ENCODE measurements at places on chromosomes 2 and 18.

DNA sequence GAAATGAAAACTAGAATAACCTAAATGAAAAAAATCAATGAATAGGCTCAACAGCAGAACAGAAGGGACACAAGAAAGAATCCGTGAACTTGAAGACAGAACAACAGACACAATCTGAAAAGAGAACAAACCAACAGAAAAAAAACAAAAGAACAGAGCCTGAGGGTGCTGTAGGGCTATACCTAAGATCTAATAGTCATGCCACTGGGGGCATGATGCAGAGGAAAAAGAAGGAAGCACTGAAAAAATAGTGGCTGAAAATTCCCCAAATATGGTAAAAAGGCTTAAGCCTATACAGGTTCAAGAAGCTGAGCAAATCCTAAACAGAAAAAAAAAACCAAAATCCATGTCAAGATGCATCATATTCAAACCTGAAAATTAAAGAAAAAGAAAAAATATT, 50.3 kb downstream of the KANSL3 start:
- no peak for DNase-seq

DNA sequence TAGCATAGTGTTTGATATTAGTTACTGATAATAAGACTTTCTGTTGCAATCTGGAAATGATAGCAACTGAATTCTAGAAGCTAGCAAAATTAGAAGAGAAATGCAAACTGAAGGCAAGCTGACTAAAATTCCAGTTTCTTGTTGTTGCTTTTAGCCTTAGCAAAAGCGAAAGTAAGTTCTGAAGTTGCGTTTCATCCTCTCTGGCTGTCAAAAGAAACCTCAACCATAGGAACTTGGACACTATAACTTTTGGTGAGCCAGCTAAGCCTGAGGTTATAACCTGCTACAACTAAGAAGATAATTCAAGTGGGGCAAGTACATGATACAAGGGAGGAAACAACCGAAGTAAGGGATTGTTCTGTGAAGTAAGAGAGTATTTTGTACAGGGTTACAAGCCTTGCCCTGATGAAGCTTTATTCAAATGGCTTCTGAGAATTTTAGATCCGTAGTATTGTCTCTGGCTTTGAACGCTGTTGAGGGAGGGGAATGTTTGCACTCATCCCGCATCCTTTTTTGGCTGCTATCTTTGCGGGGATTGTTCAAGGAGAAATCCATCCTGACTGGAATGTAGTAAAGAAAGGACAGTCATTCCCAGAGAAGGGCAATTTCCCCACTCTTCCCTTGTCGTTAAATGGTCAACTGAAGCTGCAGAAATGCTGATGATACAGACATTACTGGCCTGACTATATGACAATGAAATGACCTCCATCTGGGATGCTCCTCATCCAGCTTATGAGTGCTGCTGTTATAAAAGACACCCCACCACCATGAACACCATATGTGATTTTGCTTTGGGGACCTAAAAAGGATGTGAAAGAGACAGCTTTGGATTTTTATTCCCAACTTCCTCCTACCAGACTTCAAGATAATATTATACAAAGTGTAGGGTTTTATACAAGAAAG, 7.0 kb upstream of the TMX3 start:
- no peak for DNase-seq

DNA sequence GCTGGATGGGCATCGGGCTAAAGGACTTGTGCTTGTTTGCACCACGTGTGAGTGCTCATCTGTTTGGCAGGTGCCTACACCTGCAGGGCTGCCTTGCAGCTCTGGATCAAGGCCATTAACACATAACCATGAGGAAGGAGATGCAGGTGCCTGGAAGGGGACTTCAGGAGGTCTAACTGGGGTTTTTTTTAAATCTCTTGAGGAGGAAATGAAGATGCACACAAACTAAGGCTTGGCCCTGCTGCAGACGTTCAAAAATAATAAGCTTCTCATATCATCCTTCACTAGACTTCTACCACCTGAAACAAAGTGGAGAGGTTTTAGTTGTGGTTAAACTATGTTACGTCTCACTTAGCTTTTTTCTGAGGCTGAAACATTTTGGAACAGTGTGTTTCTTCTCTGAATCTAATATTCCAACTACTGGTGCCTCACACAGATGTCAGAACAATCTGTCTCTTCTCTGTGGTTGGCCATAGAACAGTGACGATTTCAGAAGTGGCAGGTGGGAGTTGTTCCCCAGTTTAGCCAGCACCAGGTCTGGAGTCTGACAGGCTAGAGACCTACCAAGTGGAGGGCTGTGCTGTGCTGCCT, 36.5 kb downstream of the BCL2L11 start:
- peak; percentile 20 for DNase-seq

GRCh38 chr2:142189501-142189900, 58.7 kb upstream of the LRP1B start:
- DNase-seq = no peak

DNA sequence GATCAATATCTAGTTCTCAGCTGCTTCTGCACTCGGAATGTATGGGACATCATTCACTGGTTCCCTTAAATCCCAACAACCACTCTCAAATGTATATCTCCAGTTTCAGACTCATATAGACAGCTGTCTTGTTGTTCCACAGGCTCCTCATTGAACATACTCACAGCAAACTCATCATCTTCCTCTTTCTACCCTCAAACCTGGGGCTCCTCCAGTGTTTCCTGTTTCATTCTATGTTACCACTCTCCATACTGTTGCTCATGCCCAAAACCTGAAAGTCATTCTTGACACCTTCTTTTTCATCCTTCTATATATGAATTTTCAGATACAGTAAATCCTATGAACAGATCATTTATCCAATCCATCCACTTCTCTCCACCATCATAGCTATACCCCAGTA, 18.7 kb upstream of the REL start:
- DNase-seq = no peak

DNA sequence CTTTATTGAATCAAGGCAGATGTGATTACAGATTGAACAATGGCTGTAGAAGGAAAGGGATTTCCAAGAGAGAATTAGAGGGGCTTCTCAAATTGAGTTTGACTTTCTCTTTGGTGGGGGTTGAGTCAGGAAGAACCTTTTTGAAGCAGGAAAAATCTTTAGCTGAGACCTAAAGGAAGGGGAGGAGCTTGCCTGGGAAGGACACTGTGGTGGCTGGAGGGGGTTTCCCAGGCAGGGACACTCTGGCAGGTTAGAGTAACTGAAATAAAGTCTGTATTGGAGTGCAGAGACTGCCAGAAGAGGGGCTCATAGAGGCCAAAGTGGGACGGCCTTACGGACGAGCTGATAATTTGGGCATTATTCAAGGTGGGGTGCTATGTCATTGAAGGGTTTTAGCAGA, 69.3 kb downstream of the NEDD4L start:
- no peak for DNase-seq

- no peak for DNase-seq
Observed at GRCh38 chr2:11872247-11872947, 126.0 kb downstream of the LPIN1 start.

GRCh38 chr2:170747921-170748320, 22.3 kb upstream of the ERICH2 start:
- no peak for DNase-seq

- peak; percentile 74 for DNase-seq
Observed at GRCh38 chr18:35436076-35436649, 59.0 kb upstream of the ZNF396 start.

GRCh38 chr2:49129034-49129433, 25.3 kb downstream of the FSHR start:
- no peak for DNase-seq

DNA sequence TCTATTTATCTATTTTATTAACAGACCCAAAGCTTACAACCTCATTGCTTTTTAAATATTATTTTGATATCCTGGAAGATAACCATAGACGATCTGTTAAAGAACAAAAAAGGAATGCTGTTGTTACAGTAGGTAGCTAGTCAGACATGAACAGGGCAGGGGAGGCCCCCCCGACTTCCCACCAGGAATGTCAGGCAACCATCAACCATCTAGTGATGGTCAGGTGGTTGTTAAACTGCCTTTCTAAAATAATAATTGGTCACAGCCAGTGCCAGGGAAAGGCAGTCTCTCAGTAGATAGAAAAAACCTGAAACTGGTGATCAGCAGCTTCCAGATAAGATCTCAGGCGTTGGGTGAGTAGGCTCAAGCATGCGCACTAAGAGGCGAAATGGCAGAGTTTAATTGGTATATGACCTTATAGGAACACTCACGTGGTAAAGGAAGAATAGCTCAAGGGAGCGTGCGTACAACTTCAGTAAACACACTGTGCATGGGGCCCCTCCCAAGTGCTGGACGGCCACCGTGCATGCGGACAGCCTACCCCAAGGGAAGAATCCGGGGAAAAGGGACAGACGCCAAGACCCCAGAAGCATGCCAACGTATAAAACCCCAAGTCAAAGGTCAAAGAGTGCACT, 32.5 kb upstream of the CCL20 start:
- DNase-seq = no peak

DNA sequence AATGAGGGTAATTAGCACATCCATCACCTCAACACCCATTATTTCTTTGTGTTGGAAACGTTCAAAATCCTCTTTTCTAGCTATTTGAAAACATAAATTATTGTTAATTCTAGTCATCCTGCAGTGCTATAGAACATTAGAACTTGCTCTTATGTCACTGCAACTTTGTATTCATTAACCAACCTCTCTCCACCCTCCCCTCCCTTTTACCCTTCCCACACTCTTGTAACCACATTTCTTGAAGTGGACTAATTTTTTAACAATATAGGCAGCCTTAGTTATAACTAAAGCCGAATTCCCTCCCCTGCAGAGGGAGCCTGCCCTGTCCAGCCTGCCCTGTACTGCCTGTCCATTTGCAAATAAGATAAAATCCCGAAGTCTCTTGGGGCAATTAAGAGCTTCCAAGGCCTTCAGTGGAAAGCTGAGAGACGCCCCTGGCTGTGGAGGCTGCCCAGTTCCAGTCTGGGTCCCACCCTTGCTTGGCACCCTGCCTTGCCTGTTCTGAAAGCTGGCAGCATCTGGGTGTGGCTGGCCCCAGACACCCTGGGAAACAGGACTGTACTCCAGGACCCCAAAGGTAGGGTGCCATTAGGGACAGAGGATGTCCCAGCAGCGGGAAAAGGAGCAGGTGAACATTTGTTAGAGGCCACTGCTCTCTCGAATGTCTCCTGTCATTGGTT, 65.1 kb downstream of the MEX3C start:
- no peak for DNase-seq

GRCh38 chr2:6676241-6676640, 189.5 kb downstream of the CMPK2 start:
- no peak for DNase-seq

- no peak for DNase-seq
Observed at GRCh38 chr2:239689410-239689809, 288.6 kb upstream of the HDAC4 start.

GRCh38 chr2:113850687-113851086, 39.2 kb upstream of the ACTR3 start:
- no peak for DNase-seq

GRCh38 chr2:177724398-177725287, 332.1 kb downstream of the AGPS start:
- DNase-seq = peak; percentile 68

- no peak for DNase-seq
Observed at GRCh38 chr2:135740206-135740605, 1.4 kb upstream of the UBXN4 start.

- no peak for DNase-seq
Observed at GRCh38 chr2:206396211-206396610, 47.1 kb upstream of the ADAM23 start.

- no peak for DNase-seq
Observed at GRCh38 chr2:180675170-180675569, 305.2 kb upstream of the UBE2E3 start.

DNA sequence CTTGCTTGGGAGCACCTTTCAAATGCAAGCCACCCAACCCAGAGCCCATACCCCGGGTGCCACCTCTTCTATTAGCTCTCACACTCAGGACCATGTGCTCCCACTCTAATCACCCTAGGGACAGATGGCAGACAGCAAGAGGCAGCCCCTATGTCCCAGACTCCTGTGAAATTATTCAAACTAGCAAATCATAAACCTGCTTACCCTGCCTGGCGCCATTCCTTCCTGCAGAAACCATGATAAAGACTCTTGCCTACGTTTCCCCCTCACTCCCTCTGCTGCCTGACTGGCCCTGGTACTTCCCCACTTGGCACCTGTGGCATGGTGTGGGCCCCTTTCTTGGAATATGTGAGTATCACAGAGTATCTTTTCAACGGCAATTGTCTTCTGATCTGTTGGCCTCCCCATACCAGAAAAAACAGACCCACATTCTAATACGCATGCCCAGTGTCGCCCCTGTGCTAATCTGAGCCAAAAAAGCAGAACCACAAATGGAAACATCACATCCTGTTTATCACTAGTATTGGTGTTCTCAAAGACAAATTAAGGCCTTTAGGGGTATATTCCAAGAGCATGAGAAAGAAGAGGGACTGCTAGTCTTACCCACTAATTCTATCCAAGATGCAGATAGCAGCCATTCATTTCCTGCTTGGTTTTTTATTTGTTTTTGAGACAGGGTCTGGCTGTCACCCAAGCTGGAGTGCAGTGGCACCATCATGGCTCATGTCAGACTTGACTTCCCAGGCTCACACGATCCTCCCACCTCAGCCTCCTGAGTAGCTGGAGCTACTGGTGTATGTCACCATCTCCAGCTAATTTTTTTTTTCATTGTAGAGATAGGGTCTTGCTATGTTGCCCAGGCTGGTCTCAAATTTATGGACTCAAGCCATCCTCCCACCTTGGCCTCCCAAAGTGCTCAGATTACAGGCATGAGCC, 44.1 kb upstream of the TTC39C start:
- DNase-seq = peak; percentile 10

- DNase-seq = no peak
Observed at GRCh38 chr2:157324331-157324843, 1.2 kb downstream of the ERMN start.

GRCh38 chr18:12086249-12086648, 7.4 kb upstream of the ANKRD62 start:
- peak; percentile 53 for DNase-seq

GRCh38 chr2:20391951-20392699, 41.5 kb upstream of the PUM2 start:
- no peak for DNase-seq
